ENCODE measurements at places on chromosomes 13 and 19. TPM values are rescaled to one million over a fixed set of nuclear protein-coding genes. Genes with fewer than 3 reads are reported as not detected.

The RETN gene
- polyA plus RNA-seq = not detected

The BRSK1 gene
- polyA plus RNA-seq = 213 TPM

The IZUMO1 gene
- polyA plus RNA-seq = not detected

The PEAK3 gene
- not detected for polyA plus RNA-seq

The SLAIN1 gene
- 129 TPM for polyA plus RNA-seq

The SGCG gene
- not detected for polyA plus RNA-seq

The C19orf67 gene
- polyA plus RNA-seq = not detected

The NTF4 gene
- polyA plus RNA-seq = not detected

The KCNN1 gene
- 9.9 TPM for polyA plus RNA-seq

The C19orf81 gene
- polyA plus RNA-seq = 28.3 TPM

The SH3GL1 gene
- polyA plus RNA-seq = 25.2 TPM

The RYR1 gene
- 0.44 TPM for polyA plus RNA-seq

The SIGLEC12 gene
- not detected for polyA plus RNA-seq

The GPR18 gene
- polyA plus RNA-seq = not detected

The MADCAM1 gene
- 0.22 TPM for polyA plus RNA-seq

The ZNF729 gene
- not detected for polyA plus RNA-seq

The CRX gene
- polyA plus RNA-seq = not detected

The PABPC3 gene
- not detected for polyA plus RNA-seq

The ZSWIM9 gene
- 4.7 TPM for polyA plus RNA-seq

The VSTM2B gene
- polyA plus RNA-seq = 24.4 TPM

The GNG8 gene
- not detected for polyA plus RNA-seq

The FGF22 gene
- polyA plus RNA-seq = not detected

The DNAAF3 gene
- 0.38 TPM for polyA plus RNA-seq

The FREM2 gene
- 0.19 TPM for polyA plus RNA-seq

The SLC6A16 gene
- not detected for polyA plus RNA-seq

The CEBPA gene
- 1.6 TPM for polyA plus RNA-seq

The TNPO2 gene
- 98.6 TPM for polyA plus RNA-seq

The METTL21C gene
- polyA plus RNA-seq = not detected

The ZNF540 gene
- polyA plus RNA-seq = 22.5 TPM

The LILRB4 gene
- not detected for polyA plus RNA-seq

The ZSCAN1 gene
- 7.9 TPM for polyA plus RNA-seq

The ZNF112 gene
- polyA plus RNA-seq = 15.0 TPM

All from neural cell (in vitro differentiated cells).